ENCODE measurements at places on chromosomes 1 and 21.
A peak's percentile ranks its signal among the peaks of the same experiment; 100 is the strongest.

DNA sequence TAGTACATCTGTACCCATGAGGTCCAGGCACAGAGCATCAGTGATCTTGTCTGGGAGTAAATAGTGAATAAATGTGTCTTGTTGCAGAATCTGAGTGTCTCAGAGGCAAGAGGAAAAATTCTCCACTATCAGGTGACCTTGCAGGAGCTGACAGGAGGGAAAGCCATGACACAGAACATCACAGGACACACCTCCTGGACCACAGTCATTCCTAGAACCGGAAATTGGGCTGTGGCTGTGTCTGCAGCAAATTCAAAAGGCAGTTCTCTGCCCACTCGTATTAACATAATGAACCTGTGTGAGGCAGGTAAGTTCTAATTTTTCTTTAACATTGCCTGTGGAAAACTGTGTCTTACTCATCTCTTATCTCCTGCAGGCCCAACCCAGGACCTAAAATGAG, 43.1 kb downstream of the IL12RB2 start:
- DNase-seq = no peak

DNA sequence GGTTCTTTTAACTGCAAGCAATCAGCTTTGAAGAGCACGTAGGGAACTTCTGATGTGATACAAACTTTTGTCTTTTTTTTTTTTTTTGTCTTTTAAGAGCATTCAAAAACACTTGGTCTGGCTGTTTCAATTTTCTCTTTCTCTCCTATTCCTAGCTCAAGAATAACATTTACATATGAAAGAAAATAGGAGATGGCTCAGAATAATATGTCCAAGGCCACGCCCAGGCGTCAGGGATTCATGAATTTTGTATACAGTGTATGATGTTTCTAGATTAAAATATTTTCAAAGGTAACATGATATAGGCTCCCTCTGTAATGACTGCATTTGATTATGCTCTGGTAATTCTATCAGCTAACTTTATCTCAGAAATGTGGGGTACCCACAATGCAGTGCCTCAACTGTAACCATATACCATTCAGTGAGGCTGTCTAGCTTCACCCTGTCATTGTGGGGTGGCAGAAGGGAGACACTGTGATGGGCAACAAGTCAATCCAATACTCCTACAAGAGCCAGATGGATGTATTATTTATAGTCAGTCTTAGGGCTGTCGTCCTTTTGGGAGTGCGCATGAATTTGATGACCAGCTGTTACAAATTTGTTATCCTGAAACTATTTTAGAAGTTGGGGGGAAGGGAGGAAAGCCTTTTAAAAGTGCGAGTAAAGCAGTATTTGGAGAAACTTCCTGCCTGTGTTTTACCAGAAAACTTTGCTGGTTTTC, 1.5 kb upstream of the AKNAD1 start:
- DNase-seq = no peak

DNA sequence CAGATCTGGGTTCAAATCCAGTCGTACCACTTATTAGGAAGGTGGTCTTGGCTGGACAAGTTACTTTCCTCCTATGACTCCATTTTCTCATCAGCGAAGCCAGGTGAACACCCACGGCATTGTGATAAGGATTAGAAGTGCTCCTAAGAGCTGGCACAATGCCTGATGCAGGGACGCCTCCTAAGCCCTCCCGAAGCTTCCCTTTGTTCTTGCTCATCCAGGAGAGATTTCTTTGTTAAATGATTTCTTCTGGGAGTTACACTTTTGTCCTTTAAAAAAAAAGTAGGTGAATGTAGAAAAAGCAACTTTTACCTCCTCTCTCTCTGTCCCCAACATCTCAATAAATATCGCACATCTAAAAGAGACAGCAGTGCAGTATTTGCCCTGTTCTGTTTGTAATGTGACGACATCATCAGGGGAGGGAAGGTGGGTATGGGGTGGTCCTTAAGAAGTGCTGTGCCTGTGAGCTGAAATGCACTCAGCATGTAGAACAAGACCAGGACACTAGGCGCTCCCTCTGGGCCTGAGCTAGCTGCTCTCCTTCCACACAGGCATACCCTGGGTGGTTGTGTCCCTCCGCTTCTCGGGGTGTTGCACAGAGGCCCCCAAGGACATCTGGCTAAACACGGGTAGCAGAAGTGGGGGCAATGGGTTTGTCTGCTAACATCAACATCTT, 43.9 kb downstream of the SUSD4 start:
- DNase-seq = no peak

GRCh38 chr1:143660354-143660941, 311.3 kb downstream of the FAM72C start:
- DNase-seq = no peak

- no peak for DNase-seq
Observed at GRCh38 chr1:9284061-9284460, 8.6 kb upstream of the SPSB1 start.

- no peak for DNase-seq
Observed at GRCh38 chr1:119462964-119463363, 44.0 kb upstream of the HSD3B1 start.

DNA sequence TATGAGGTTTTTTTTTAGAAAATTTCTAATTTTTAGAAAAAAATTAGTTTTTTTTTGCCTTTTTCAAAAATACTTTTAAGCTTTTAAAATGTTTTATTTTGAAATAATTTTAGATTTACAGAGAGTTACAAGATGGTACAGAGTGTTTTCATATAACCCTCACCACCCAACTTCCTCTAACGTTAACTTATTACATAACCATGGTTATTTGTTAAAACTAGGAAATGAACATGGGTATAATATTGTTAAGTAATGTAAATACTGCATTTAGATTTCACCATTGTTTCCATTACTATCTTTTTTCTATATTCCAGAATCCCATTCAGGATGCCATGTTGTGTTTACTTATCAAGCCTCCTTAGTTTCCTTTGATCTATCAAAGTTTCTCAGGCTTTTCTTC, 45.2 kb upstream of the ST6GALNAC3 start:
- peak; percentile 43 for DNase-seq

GRCh38 chr1:43373066-43373940, 5.5 kb upstream of the ELOVL1 start:
- no peak for DNase-seq

- DNase-seq = no peak
Observed at GRCh38 chr1:40886318-40887011, 24.3 kb upstream of the CITED4 start.

- DNase-seq = no peak
Observed at GRCh38 chr1:93765099-93765498, 83.5 kb upstream of the BCAR3 start.

DNA sequence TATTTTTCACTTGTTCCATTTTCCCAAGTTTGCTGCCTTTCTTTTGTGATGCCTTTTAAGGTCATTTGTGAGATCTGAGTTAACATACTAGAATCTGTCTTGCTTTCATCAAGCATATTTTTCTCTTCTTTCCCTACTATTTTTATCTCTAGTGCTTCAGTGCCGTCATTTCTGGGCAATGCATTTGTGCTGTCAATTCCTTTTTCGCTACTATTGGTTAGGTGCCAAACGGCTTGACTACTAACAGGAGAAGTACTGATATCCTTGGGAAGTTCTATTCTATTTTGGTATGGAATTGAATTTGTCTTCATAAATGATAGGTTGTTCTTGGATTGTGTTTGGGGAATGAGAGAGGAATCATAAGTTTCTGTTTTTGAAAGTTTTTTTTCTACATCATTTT, 42.2 kb downstream of the LRRC53 start:
- no peak for DNase-seq

DNA sequence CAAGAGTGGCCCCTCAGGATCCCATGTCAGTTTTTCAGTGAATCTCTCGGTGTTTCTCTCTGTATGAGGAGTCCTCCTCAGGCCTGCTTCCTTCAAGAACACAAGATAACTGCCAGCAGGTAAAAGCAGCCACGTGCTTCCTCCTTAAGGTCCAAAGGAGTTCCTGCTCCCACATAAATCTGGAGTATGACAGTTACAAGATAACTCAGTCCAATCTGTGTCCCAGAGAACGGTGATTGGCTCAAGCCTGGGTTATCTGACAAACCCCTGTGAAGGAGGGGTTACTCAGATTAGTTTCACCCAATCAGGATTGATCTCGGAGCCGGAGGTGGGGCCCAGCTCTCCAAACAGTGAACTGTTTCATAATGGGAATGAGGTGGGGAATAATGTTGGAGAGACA, 5.8 kb upstream of the ANKRD13C start:
- no peak for DNase-seq

DNA sequence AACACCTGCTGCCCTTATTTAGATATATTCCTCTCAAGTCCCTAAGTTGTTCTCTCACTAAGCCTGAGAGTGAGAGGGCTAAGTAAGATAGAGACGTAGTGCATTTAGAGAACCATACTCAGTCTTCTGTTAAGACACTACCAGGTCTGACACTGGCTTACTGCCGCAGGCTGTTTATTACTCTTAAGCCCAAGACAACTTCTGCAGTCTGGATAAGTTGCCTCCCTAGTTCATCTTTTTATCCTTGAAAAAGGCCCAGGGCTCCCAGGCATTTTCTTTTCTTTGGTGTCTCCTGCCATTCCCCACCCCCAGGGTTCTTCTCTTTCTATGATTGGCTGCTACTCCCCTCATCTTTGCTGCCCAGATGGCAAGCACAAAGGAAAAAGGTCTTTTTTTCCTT, 38.7 kb downstream of the CACHD1 start:
- no peak for DNase-seq

DNA sequence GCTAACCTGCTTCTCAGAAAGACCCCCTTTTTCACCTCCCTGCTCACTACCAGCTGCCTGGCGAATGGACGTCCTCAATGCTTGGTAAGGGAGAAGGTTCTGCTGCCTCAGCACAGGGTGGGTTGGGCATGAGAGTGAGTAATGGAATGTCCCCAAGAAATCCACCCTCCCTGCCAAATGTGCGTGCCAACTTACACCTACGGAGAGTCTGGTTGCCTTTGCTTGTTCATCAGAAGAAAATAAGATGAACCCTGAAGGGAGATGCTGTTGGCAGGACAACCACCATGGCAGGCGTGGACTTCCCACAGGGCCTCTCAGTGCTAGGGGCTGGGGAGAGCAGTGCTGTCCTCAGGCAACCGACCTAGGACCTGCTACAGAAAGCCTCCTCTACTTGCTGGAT, 106.0 kb downstream of the XCL2 start:
- DNase-seq = no peak

- no peak for DNase-seq
Observed at GRCh38 chr21:40902993-40903392, 56.0 kb upstream of the DSCAM start.

- DNase-seq = no peak
Observed at GRCh38 chr1:40379785-40380452, 6.4 kb downstream of the SMAP2 start.

GRCh38 chr21:17925899-17926298, 106.7 kb upstream of the C21orf91 start:
- peak; percentile 10 for DNase-seq

GRCh38 chr1:217847643-217848042, 216.5 kb downstream of the SPATA17 start:
- no peak for DNase-seq

- no peak for DNase-seq
Observed at GRCh38 chr1:41529621-41530395, 45.3 kb upstream of the EDN2 start.

DNA sequence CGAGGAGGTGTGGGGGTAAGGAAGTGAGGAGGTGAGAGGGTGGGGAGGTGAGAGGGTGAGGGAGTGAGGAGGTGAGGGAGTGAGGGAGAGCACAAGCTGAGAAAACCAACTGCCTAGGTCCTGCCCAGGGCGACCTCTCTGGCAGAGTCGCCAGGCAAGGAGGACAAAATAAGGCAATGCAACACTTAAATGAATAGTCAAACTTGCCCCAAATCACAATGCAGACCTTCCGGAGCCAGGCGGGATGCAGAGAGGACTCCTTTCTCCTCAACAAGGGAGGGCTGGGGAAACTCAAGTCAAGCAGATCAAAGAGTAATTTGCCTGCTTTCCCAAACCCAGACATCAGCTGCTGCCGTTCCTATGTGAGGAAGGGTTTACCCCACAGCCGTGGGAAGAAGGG, 86.0 kb downstream of the CCDC185 start:
- DNase-seq = no peak

DNA sequence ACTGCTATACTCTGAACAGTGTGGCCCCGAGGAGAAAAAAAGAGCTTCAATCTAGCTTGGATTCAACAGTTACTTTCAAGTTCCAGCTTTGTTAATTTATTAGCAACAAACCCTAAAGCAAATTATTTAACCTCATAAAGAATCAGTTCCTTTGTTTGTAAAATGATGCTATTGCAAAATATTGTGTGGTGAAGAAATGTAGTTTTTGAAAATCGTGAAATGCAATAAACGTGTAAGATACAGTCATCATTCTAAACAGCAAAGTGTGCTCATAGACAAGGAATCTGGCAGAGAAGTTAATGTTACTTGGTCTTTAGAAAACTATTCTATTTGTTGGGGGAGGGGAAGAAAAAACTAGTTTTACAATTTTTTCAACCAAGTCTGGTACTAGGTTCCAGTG, 297.6 kb upstream of the ADGRL4 start:
- no peak for DNase-seq

GRCh38 chr1:208782186-208782585, 538.0 kb upstream of the PLXNA2 start:
- no peak for DNase-seq

DNA sequence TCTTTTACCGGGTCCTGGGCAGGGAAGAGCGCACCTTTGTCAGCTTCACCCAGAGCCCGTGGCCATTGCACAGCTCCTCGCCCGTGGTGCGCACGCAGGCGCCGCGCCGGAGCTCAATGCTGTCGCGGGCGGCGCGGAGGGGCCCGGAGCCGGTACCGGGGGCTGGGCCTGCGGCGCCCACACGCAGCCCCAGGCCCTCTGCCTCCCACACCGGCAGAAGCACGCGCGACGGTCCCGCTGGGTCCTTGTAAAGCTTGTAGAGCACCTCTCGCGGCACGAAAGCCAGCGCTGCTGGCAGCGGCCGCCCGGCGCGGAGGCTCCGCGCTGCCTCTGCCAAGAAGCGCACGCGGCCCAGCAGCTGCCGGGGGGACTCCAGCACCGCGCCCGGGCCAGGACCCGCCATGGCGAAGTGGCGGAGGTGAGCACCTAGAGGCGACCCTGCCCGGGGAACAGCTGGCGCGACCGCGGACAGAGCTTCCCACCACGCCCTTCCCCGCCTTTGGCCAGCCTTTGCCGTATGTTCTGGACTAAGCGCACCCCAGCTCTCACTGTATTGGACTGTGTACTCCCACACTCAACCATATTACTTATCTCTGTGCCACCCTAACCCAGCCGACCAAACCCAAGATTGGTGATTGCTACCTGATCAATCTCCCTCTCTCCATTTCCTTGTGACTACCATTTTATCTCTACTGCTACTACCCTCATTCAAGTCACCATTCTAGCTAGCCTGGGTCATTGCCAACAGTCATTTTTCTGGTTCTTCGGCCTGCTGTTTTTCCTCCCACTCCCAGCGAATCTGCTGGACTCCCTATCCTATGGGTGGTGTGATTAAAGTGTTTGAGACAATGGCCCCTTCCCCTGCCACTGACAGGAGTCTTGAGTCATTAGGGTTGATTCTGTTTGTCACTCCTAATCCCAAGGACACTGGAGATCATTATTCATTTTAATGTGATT, at the start of gene HECTD3:
Gene HECTD3 (minus strand): TSS at position 470 of the 957 bp plus-strand sequence. CDS start 67 bp downstream, at position 403.
- peak; percentile 56 for DNase-seq
